Stimulated activated CD8-positive, alpha-beta memory T cell treated with anti-CD3 and anti-CD28 coated beads, Interleukin-2, amount 100 ng/mL, for 1 hour (primary cell): ENCODE measurements at places on chromosomes 5 and 9.

DNA sequence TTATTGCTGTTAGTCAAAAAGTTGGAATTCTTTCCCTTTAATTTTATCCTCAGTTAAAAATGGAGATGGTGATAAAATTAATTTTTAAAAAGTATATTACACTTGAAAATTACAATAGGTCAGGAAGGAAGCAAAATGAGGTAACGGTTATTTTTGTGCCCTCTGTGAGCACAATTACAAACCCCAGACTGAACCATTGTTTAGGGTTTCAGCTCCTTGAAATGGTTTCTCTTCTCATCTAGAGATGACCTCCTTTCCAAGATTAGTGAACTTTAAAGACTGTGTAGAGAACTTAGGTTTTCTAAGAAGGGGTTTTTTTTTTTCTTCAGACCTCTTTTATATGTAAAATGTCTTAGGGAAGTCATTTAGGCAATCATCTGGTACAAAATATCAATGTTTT is 126.2 kb upstream of the CHD1 start:
- no peak for DNase-seq

GRCh38 chr9:92637886-92638620 is 31.9 kb downstream of the IPPK start:
- DNase-seq: no peak

- no peak for DNase-seq
Measured at GRCh38 chr9:120510816-120511215, 69.2 kb downstream of the CDK5RAP2 start.

- DNase-seq: no peak
Measured at GRCh38 chr9:6680797-6681146, 35.2 kb upstream of the GLDC start.

- no peak for DNase-seq
Measured at GRCh38 chr5:87282269-87282668, 14.6 kb downstream of the RASA1 start.

DNA sequence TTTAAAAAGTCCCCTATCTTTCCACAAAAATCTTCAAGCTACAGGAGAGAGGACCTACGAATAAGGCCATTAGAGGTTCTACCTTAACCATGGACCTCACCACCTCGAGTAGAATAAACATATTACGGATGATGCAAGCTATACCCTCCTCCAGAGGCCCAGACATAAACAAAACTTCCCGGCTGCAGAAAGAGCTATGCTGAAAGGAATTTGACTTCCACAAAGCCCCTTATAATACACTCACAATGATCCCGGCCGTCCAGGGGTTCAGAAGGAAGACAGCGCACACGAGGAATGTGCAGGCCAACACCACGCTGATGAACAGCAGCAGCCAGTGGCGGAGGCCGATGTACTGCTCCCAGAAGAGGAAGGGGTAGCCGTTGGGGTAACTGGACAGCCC is 59.0 kb downstream of the PTCH1 start:
- DNase-seq: no peak

DNA sequence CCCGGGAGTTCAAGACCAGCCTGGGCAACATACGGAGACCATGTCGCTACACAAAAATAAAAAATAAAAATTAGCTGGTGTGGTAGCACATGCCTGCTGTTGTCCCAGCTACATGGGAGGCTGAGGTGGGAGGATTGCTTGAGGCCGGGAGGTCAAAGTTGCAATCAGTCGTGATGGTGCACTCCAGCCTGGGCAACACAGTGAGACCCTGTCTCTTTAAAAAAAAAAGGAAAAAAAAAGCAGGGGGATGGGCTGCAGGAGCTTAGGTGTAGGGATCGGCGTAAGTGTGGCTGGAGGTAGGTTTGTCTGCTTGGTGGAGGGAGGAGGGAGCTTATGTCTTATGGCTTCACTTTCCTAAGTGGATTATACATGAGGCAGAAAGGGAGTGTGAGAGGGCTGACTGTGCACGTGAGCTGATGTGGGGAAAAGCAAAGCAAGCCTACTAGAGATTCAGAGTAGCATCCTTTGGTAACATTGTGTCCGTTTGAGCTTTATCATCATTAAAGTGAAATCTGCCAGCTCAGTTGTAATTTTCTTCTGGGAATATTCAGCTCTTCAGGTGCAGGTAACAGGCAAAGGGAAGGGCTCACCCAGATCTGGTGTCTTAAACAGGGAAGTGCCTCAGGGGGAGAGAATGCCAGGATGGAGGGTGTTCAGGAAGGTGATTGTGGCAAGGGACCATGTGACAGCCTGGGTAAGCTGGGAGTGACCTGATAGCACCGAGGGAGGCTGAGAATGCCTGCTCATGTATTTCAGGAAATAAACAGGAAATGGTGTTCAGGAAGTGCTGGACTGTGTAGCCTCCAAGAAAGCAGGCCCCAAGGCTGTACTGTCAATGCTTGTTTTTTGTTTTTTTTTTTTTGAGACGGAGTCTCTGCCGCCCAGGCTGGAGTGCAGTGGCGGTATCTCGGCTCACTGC is 17.6 kb upstream of the SETX start:
- DNase-seq: no peak

GRCh38 chr5:179907556-179908324 is at the start of gene TBC1D9B:
Gene TBC1D9B, minus strand, starts transcription at chr5:179907897. Its CDS starts 76 bp downstream, at chr5:179907821.
- peak; percentile 39 for DNase-seq

- no peak for DNase-seq
Measured at GRCh38 chr9:88998503-88998902, 7.2 kb downstream of the S1PR3 start.

DNA sequence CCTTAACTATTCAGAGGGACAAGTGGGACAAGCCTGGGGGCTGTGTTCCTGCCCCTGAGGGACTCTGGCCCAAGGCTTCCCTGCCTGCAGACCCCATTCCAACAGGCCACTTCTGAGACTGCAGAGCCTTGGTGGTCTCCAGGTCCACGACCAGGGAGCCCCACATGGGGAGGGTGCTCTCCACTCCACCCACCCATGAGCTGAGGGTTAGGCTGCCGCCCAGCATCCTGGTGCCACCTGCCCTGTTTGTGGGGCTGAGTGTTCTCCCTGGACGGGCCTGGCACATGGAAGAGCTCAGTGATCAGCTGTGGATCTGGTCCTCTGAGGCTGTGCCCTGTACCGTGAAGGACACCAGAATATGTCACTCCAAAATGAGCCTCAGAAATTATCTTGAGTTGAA is 2.5 kb upstream of the ABO start:
- no peak for DNase-seq

DNA sequence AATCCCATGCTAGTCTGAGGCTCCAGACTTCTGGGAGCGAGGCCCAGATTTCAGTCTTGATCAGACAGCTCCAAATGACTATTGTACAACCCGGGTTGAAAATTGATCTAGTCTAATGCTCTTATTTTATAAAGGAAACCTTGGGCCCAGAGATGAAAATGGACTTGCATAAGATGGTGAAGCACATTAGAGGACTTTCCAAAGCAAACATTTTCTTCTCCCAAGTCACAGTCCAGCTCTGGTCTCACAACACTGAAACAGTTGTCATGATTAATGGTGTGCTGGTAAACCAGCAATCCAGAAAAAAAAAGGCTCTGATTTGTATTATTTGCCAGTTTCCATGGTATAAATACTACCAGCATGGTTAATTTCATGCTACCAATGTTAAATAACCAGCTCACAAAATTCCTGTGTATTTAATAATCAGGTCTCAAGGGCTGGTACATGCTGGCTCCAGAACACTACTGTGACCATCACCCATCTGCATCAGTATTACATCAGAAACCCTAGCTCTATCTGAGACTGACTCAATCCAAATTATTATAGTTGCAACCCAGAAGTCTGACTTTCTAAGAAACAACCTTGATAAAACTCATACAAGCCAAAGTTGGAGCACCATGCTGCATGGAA is 32.5 kb upstream of the ABLIM3 start:
- no peak for DNase-seq

DNA sequence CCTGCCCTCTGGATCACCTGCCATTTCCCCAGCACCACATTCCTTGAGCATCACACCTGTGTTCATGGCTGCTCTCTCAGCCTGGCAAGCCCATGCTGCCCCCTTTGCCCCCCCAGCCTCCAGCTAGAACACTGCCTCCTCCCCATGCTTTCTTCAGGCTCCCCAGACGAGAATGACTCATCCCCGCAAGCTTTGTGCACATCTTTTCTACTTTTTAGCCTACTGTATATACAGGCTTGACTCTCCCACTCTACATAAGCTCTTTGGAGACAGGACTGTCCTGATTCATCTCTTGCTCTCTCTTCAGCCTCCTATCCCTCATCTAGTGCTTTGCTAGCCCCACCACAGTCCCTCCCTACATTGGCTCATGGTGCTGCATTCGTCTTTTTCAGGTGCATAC is 19.9 kb upstream of the GLIPR2 start:
- DNase-seq: no peak

- DNase-seq: no peak
Measured at GRCh38 chr9:104864675-104865104, 63.3 kb downstream of the ABCA1 start.

GRCh38 chr9:107593224-107593870 is 103.8 kb upstream of the KLF4 start:
- DNase-seq: no peak

- DNase-seq: no peak
Measured at GRCh38 chr5:139895647-139896046, 100.0 kb downstream of the PSD2 start.

- no peak for DNase-seq
Measured at GRCh38 chr5:154858972-154859871, 795 bp downstream of the CNOT8 start.

GRCh38 chr5:179387151-179388110 is 42.2 kb upstream of the ADAMTS2 start:
- no peak for DNase-seq

DNA sequence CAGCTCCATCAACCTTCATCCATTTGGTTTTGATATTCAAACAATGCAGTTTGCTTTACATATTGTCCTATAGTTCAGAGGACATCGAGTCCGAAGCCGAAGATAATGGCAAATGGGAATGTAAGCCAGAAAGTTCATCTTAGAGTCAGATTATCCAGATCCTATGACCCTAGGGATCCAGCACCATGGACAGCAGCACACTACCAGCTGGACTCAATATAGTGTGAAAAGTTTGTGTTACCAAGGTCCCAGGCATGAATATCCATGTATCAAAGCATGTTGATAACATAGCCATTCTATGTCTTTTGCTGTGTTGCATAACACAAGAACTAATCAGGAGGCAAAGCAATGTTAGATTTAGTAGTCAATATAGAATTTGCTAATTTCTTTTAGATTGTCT is 46.3 kb downstream of the FSTL4 start:
- no peak for DNase-seq

GRCh38 chr5:122310889-122311288 is 1.1 kb upstream of the SNCAIP start:
- DNase-seq: no peak

GRCh38 chr5:173592050-173592669 is 24.3 kb downstream of the BOD1 start:
- no peak for DNase-seq

DNA sequence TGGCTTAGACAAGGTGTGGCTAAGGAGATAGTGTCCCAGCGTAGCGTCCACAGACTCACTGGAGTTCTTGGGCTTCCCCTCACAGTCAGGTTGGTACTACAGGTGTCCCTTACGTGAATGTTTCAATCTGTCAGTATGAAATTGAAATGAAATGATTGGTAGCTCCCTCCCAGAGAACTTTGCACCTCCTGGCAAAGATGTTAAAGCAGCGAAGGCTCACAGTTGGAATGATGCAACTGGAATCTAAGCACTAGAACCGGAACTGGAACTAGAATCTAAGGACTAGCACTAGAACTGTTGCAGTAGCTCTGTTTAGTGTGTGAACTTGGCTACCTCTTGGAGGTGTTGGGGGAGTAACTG is 1.1 kb downstream of the SLC31A1 start:
- DNase-seq: no peak

- no peak for DNase-seq
Measured at GRCh38 chr5:96220610-96221390, 212.2 kb downstream of the PCSK1 start.
